ENCODE measurements at places on chromosomes 13 and 19. TPM values are rescaled to one million over a fixed set of nuclear protein-coding genes. Genes with fewer than 3 reads are reported as not detected.

The DIAPH3 gene
- 4.9 TPM for polyA plus RNA-seq

The FCGBP gene
- polyA plus RNA-seq: 1.1 TPM

The FGF21 gene
- 0.80 TPM for polyA plus RNA-seq

The TNNI3 gene
- polyA plus RNA-seq: 67.9 TPM

The RDH13 gene
- polyA plus RNA-seq: 20.5 TPM

The PTGIR gene
- polyA plus RNA-seq: 0.15 TPM

The SPACA6 gene
- 9.7 TPM for polyA plus RNA-seq

The ZNF541 gene
- polyA plus RNA-seq: 0.05 TPM

The ECSIT gene
- polyA plus RNA-seq: 74.1 TPM

The RB1 gene
- polyA plus RNA-seq: 4.1 TPM

The ZNF415 gene
- polyA plus RNA-seq: 3.8 TPM

The LSR gene
- 186 TPM for polyA plus RNA-seq

The PPP2R1A gene
- polyA plus RNA-seq: 428 TPM

The RDH8 gene
- polyA plus RNA-seq: 0.38 TPM

The ZNF584 gene
- 2.5 TPM for polyA plus RNA-seq

The ZNF730 gene
- polyA plus RNA-seq: 5.2 TPM

The POSTN gene
- 0.30 TPM for polyA plus RNA-seq

The ATP12A gene
- polyA plus RNA-seq: 1.3 TPM

GRCh38 chr19:1584500-1585242, 8.0 kb downstream of the MBD3 start:
- H3K27ac ChIP-seq: no peak overlapping the region
- no peaks in the 10 kb centered on the region for H3K27me3 ChIP-seq
- no peak for DNase-seq

DNA sequence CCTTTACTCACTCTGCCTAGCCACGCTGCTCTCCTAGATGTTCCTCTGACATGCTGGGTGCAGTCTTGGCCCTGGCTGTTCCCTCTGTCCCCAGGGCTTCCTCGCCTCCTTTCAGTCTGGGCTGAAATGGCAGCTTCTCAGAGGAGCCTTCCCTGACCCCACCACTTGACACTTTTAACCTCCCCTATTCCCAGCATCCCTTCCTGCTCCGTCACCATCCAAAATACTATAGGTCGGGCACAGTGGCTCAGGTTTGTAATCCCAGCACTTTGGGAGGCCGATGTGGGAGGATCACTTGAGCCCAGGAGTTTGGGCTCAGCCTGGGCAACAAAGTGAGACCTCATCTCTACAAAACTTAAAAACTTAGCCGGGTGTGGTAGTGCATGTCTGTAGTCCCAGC, 2.6 kb downstream of the FAM187B start:
- DNase-seq: no peak
- no peaks in the 10 kb centered on the region for H3K36me3 ChIP-seq
- no peak overlapping the region for H3K27ac ChIP-seq
- H3K4me3 ChIP-seq: no peak overlapping the region
- H3K27me3 ChIP-seq: no peaks in the 10 kb centered on the region

- no peaks in the 10 kb centered on the region for H3K27me3 ChIP-seq
- no peak for DNase-seq
- H3K36me3 ChIP-seq: no peaks in the 10 kb centered on the region
- no peaks in the 10 kb centered on the region for H3K4me1 ChIP-seq
- no peak overlapping the region for H3K27ac ChIP-seq
- H3K4me3 ChIP-seq: no peak overlapping the region
These were observed 129.2 kb downstream of the ZIC5 start for GRCh38 chr13:99842405-99842804.

- H3K27ac ChIP-seq: no peak overlapping the region
- no peak for DNase-seq
- no peaks in the 10 kb centered on the region for H3K27me3 ChIP-seq
- H3K4me3 ChIP-seq: no peak overlapping the region
- H3K36me3 ChIP-seq: no peaks in the 10 kb centered on the region
These were observed 93.2 kb upstream of the SOX1 start for GRCh38 chr13:111973605-111974340.

- no peak overlapping the region for H3K4me3 ChIP-seq
- no peak overlapping the region for H3K27ac ChIP-seq
- H3K36me3 ChIP-seq: no peaks in the 10 kb centered on the region
- H3K27me3 ChIP-seq: no peaks in the 10 kb centered on the region
These were observed 91.0 kb downstream of the ARHGEF7 start for GRCh38 chr13:111206148-111206547.

GRCh38 chr13:112574834-112575613, 12.9 kb downstream of the TUBGCP3 start:
- no peak for DNase-seq
- H3K27me3 ChIP-seq: no peaks in the 10 kb centered on the region
- no peaks in the 10 kb centered on the region for H3K36me3 ChIP-seq
- H3K4me3 ChIP-seq: no peak overlapping the region
- no peak overlapping the region for H3K27ac ChIP-seq

- H3K36me3 ChIP-seq: no peaks in the 10 kb centered on the region
- no peak overlapping the region for H3K27ac ChIP-seq
- H3K27me3 ChIP-seq: no peaks in the 10 kb centered on the region
- H3K4me1 ChIP-seq: peaks cover 3% of the 10 kb centered on the region
These were observed 208.4 kb upstream of the SOX1 start for GRCh38 chr13:111858571-111858970.

DNA sequence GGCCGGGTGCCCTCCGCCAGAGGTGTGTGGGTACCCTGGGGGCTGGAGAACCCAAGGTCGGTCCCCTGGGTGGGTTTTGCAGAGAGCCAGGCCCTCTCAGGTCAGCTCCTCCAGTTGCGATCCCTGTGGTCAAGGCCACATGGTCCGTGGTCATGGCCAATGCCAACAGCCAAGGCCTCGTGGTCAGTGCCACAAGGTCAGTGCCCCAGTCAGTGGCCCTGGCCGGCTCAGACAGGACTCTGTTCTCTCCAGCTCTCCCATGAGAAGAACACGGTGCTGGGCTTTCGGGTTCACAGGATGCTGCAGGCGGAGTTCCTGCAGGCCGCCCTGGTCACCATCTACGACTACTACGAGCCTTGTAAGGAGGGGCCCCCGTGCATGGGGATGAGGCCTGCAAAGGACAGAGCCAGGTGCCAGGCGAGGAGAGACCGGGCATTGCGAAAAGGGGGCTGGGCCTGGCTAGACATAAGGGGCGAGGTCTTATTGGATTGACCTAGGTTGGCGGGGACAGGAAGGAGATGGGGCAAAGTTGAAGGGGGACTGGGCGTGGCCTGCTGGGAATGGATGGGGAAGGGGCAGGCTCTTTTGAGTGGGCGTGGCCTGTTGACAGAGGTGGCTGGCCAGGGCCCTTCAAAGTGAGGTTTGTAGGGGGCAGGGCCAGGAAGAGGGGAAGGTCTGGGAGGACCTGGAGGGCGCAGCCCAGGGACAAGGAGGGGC, 15.2 kb upstream of the SHFL start:
- no peak overlapping the region for H3K4me3 ChIP-seq
- peak; percentile 74 for DNase-seq
- no peaks in the 10 kb centered on the region for H3K36me3 ChIP-seq
- H3K27ac ChIP-seq: no peak overlapping the region
- no peaks in the 10 kb centered on the region for H3K27me3 ChIP-seq
- peaks cover 8% of the 10 kb centered on the region for H3K4me1 ChIP-seq

DNA sequence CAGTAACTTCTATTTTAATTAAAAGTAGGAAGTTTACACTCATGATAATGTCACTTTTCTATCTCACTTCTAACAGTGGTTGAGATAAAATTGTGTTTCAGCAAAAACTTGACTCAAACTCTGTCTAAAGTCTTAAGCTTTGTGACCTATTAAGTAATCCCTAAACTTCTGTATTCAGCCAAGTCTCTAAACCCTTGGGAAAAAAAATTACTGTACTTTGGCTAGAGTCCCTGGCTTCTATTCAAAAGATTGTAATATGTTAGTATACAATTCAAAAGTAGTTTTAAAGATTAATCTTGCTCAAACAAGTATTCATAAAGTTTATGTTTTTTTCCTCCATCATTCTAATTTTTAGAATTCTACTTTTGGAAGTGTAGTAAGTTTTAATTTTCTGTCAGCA, 1248.8 kb downstream of the UQCRFS1 start:
- no peaks in the 10 kb centered on the region for H3K36me3 ChIP-seq
- no peak overlapping the region for H3K4me3 ChIP-seq
- no peaks in the 10 kb centered on the region for H3K4me1 ChIP-seq
- no peak overlapping the region for H3K27ac ChIP-seq

GRCh38 chr13:20077086-20077485, 83.8 kb downstream of the GJA3 start:
- H3K4me3 ChIP-seq: no peak overlapping the region
- no peak for DNase-seq
- H3K27me3 ChIP-seq: no peaks in the 10 kb centered on the region
- no peak overlapping the region for H3K27ac ChIP-seq

DNA sequence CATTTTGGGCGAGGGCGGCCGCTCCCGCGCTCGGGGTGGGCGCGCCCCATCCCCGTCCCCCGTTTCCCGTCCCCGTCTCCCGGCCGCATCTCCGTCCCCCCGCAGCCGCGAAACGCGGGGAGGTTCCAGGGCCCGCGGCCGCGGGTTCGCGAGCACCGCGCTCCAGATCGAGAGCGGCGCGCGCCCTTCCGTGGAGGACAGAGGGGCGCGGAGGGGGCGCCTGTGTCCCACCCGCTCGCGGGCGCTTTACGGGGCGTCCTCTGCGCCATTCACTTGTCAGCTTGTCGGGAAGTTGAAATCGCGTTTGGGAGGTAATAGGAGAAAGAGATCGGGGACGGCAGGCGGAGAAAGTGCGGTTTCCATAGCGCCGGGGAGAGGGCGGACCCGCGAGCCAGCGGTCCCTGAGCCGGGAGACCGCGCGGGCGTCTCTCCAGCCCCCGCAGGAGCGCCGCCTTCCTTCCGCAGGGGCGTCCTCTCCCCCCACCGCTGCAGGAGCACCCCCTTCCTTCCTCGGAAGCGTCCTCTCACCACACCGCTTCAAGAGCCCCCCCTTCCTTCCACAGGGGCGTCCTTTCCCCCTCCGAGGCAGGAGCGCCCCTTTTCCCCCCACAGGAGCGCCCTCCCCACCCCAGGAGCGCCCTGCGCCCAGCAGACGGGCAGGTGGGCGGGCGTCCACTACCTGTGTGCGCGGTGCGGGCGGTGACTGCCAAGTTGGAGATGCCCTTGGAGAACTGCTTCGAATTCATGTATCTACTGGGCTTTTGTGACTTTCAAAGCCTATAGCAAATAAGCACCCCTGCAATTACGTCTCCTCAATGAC, 962 bp upstream of the IRS2 start:
- H3K36me3 ChIP-seq: no peaks in the 10 kb centered on the region
- peak overlapping the region; percentile 59 for H3K27ac ChIP-seq
- peak overlapping the region; percentile 69 for H3K4me3 ChIP-seq
- peaks cover 4% of the 10 kb centered on the region for H3K4me1 ChIP-seq
- no peaks in the 10 kb centered on the region for H3K27me3 ChIP-seq

- no peaks in the 10 kb centered on the region for H3K36me3 ChIP-seq
- H3K27ac ChIP-seq: no peak overlapping the region
- no peak for DNase-seq
- no peaks in the 10 kb centered on the region for H3K27me3 ChIP-seq
These were observed 980.4 kb downstream of the SLITRK5 start for GRCh38 chr13:88651531-88651930.

- no peaks in the 10 kb centered on the region for H3K27me3 ChIP-seq
- no peaks in the 10 kb centered on the region for H3K4me1 ChIP-seq
- H3K4me3 ChIP-seq: no peak overlapping the region
- DNase-seq: no peak
- H3K27ac ChIP-seq: no peak overlapping the region
- no peaks in the 10 kb centered on the region for H3K36me3 ChIP-seq
These were observed 1074.3 kb upstream of the PCDH9 start for GRCh38 chr13:68304286-68304893.

- no peak for DNase-seq
- H3K27ac ChIP-seq: no peak overlapping the region
- no peaks in the 10 kb centered on the region for H3K36me3 ChIP-seq
- no peak overlapping the region for H3K4me3 ChIP-seq
- no peaks in the 10 kb centered on the region for H3K4me1 ChIP-seq
These were observed 2299.5 kb downstream of the PCDH9 start for GRCh38 chr13:64930636-64931035.

- H3K27me3 ChIP-seq: no peaks in the 10 kb centered on the region
- DNase-seq: no peak
- no peak overlapping the region for H3K27ac ChIP-seq
- H3K4me3 ChIP-seq: no peak overlapping the region
- no peaks in the 10 kb centered on the region for H3K36me3 ChIP-seq
These were observed 14.0 kb upstream of the RAB20 start for GRCh38 chr13:110575322-110576069.

- no peaks in the 10 kb centered on the region for H3K27me3 ChIP-seq
- H3K4me3 ChIP-seq: no peak overlapping the region
- H3K36me3 ChIP-seq: no peaks in the 10 kb centered on the region
- H3K27ac ChIP-seq: no peak overlapping the region
- no peak for DNase-seq
These were observed 122.6 kb upstream of the SLC10A2 start for GRCh38 chr13:103188713-103189326.

GRCh38 chr13:33172400-33172799, 113.2 kb downstream of the STARD13 start:
- no peaks in the 10 kb centered on the region for H3K4me1 ChIP-seq
- DNase-seq: no peak
- no peaks in the 10 kb centered on the region for H3K36me3 ChIP-seq
- H3K4me3 ChIP-seq: no peak overlapping the region

GRCh38 chr19:13042443-13043130, 47.3 kb downstream of the NFIX start:
- H3K27ac ChIP-seq: no peak overlapping the region
- H3K4me1 ChIP-seq: no peaks in the 10 kb centered on the region
- no peak for DNase-seq
- H3K36me3 ChIP-seq: no peaks in the 10 kb centered on the region
- peaks cover 58% of the 10 kb centered on the region for H3K27me3 ChIP-seq
- H3K4me3 ChIP-seq: no peak overlapping the region

GRCh38 chr19:18388100-18388959, 2.4 kb downstream of the GDF15 start:
- H3K4me1 ChIP-seq: peaks cover 3% of the 10 kb centered on the region
- H3K36me3 ChIP-seq: no peaks in the 10 kb centered on the region
- DNase-seq: peak; percentile 98
- H3K27ac ChIP-seq: no peak overlapping the region
- H3K27me3 ChIP-seq: peaks cover 20% of the 10 kb centered on the region

DNA sequence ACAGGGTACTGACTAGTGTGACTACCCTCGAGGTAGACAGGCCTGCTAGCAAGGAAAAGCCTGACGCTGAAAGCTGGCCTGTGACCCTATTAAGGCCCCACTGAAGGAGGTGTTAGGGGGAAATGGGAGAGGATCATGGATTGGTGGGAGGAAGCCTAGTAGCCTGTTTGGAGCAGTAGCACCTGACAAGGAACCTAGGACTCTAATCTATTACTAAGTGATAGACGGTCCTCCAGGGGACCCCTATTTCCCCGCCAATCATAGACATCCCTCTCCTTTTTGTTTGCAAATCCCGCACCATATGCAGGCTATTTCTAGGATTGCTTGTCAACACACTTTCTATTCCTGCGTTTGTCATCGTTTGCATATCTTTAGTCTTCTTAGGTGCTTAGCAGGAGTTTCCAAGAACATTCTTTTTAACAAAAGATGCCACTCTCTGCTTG, 1338.8 kb upstream of the MIR17HG start:
- no peak overlapping the region for H3K4me3 ChIP-seq
- H3K27me3 ChIP-seq: no peaks in the 10 kb centered on the region
- peak; percentile 39 for DNase-seq
- H3K27ac ChIP-seq: no peak overlapping the region
- no peaks in the 10 kb centered on the region for H3K36me3 ChIP-seq

- H3K27ac ChIP-seq: no peak overlapping the region
- peaks cover 10% of the 10 kb centered on the region for H3K27me3 ChIP-seq
- H3K36me3 ChIP-seq: peaks cover 16% of the 10 kb centered on the region
- peak; percentile 75 for DNase-seq
- H3K4me3 ChIP-seq: peak overlapping the region; percentile 13
These were observed 2.9 kb downstream of the CD37 start for GRCh38 chr19:49338023-49338677.

GRCh38 chr19:17183271-17183761, 31.8 kb upstream of the USE1 start:
- peaks cover 5% of the 10 kb centered on the region for H3K36me3 ChIP-seq
- no peak for DNase-seq
- peaks cover 9% of the 10 kb centered on the region for H3K4me1 ChIP-seq
- no peak overlapping the region for H3K4me3 ChIP-seq
- H3K27me3 ChIP-seq: no peaks in the 10 kb centered on the region
- no peak overlapping the region for H3K27ac ChIP-seq
